Stimulated activated CD8-positive, alpha-beta memory T cell treated with anti-CD3 and anti-CD28 coated beads, Interleukin-15, amount 100 ng/mL, for 24 hours (primary cell): ENCODE measurements at places on chromosomes 2 and 18.

DNA sequence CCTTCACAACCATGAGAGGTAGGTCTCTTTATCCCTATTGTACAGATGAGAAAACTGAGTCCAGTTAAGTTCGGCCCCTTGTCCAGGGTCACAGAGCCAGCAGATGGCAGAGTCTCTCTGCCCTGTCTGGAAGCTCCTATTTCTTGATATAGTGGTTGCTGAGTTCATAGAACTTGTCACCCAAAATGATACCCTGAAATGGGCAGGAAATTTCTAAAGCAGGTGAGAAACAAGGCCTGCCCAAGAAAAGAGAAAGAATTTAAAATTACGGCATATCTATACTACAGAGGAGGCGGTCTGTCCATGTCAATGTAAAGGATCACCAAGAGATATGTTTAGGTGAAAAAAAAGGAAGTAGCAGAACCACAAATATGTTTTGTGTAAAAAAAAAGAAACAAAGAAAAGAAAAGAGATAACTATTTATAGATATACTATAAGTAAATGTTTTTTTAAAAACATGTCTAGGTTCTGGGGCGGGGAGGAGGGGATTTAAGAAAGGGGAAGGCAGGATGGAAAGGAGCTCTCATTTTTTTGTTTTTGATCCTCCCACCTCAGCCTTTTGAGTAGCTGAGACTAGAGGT lies 39.8 kb downstream of the MYO7B start:
- no peak for DNase-seq

GRCh38 chr18:58611395-58612131 lies 17.3 kb downstream of the ALPK2 start:
- DNase-seq = no peak

GRCh38 chr2:143901185-143901842 lies 618.6 kb downstream of the ZEB2 start:
- DNase-seq = no peak

- DNase-seq = no peak
These were observed 860 bp downstream of the CTNNA2 start for GRCh38 chr2:79513711-79514110.

GRCh38 chr2:182050333-182051135 lies 64.9 kb downstream of the PPP1R1C start:
- DNase-seq = no peak

- DNase-seq = no peak
These were observed 221.9 kb upstream of the COL3A1 start for GRCh38 chr2:188752311-188752710.

- no peak for DNase-seq
These were observed 30.0 kb downstream of the HJURP start for GRCh38 chr2:233824373-233824772.

DNA sequence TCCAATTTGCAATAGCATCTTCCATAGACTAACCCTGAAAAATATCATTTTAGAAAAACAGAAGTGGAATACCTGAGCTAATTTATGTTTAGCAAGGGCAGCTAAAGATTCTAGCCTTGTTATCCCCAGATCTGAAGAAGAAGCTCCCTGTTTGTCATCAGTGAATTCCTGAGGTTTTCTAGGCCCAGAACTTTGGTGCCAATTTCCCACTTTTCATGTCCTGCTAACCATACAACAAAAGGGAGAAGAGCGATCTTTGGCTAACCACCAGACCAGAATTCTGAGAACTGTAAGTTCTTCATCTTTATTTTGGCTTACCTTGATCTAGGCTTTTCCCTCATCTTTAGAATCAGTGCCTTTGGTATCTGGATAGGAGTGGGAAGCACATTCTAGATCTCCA lies 51.3 kb upstream of the RASGRP3 start:
- DNase-seq = no peak

GRCh38 chr2:237818066-237818473 lies 19.5 kb downstream of the RBM44 start:
- no peak for DNase-seq

GRCh38 chr2:69997015-69997830 lies 35.8 kb upstream of the ASPRV1 start:
- no peak for DNase-seq

DNA sequence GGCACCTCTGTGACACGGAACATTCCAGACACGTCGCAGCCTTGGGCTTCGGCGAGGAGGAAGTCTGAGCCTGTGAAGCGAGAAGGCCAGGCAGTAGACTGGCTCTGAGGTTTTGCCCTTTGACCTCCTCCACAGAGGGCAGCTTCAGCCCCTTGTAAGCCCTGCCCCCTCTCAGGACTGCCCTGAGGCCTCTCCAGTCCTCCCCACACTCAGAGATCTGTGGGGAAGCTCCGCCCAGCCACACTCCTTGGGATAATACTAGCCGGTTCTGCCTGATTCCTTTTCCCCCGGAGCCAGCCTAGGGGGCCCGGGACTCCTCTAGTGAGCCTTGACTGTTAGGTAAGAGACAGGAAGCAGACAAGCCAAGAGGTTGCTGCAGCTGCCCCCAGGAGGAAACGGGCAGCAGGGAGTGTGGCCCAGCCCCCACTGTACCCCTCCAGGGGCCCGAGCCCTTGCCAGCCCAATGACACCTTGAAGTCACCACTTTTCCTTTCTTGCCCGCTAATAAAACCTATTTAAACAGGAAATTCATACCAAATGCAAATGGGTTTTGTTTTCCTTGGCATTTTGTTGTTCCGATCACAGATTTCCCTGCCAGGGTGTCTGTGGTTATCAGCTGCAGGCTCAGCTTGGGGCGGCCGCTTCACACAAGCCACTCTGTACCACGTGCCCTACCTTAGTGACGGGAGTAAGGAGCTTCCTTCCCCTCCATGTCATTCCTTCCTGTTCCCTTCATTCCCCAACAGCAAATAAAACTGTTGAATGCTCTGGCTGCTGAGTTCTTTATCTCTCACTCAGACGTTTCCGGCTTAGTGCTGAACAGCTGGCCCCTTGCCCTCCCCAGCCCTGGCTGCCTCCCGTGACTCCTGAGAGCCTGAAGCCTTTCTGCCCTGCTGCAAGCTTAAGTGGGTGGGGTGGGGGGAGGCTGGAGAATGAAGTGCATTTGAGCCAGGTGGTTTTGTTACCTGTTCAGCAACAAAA lies 124.7 kb downstream of the CABLES1 start:
- no peak for DNase-seq

DNA sequence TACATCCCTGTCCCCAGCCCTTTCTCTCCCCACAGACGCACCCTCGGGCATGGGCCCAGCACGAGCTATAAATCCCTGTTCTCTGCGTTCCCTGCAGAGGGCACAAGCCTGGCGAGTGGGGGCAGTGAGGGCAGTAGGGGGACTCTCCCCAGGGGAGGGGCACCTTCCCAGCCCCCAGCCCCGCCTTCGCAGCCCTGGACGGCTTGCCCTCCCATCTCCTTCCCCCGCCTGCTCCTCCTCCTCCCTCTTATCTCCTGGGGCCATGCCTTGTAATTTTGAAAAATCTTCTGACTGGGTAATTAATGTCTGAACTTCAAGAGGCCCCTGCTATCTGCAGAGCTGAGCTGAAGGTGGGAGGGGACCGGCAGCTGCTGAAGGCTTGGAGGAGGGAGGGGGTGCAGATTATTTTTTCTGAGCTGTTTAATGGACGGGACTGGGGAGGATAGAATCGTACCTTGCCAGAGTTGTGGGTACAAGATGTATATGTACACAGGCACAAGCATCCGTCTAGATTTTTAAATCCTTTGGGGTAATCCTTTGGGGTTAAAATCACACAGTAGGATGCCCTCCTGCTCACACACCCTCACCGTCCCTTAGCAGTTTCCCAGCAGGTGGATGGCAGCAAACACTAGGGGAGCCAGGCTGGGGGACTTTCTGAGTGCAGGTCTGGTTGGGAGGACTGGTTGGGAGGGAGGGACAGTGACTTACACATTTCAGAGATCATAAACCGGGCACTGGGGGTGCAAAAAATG lies 121.9 kb downstream of the SMAD7 start:
- no peak for DNase-seq

DNA sequence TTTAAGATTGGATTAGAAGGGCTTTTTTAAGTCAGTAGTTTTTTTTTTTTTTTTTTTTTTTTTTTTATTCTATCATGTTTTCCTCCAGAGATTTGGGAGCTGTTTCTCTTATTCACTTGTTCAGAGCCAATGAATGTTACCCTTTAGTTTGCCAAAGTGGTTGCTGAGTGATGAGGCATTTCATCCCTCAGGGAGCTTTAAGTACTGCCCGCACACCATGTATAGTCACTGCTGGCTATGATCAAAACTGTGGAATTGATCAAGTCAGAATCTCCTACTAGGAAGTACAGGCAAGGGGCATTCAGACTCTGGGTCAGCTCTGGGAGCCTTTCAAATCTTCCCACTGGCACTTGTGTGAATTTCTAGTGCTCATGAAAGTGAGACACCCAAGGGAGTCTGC lies 201.6 kb downstream of the IKZF2 start:
- no peak for DNase-seq

- DNase-seq = no peak
These were observed 32.7 kb downstream of the ZFP36L2 start for GRCh38 chr2:43193652-43194120.

- DNase-seq = no peak
These were observed 46.2 kb upstream of the ELOA2 start for GRCh38 chr18:47081578-47081977.

GRCh38 chr2:120659275-120659977 lies 76.2 kb upstream of the GLI2 start:
- no peak for DNase-seq

DNA sequence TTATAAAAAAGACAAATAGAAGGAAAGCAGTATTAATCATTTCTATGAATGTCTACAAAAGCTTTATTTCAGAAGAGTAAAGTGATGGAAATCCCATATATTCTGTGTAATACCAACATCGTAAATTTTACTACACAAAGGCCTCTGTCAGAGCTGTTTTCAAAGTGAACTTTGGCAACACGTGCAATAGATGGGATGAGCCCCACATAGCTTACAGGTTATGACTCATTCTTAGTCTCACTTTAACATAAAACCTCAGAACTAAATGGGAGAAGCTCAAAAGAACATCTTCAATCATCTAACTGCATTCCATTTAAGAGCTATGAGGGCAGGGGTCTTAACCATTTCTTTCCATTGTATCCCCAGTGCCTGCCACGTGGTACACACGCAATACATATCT lies 11.5 kb downstream of the VPS4B start:
- DNase-seq = no peak

DNA sequence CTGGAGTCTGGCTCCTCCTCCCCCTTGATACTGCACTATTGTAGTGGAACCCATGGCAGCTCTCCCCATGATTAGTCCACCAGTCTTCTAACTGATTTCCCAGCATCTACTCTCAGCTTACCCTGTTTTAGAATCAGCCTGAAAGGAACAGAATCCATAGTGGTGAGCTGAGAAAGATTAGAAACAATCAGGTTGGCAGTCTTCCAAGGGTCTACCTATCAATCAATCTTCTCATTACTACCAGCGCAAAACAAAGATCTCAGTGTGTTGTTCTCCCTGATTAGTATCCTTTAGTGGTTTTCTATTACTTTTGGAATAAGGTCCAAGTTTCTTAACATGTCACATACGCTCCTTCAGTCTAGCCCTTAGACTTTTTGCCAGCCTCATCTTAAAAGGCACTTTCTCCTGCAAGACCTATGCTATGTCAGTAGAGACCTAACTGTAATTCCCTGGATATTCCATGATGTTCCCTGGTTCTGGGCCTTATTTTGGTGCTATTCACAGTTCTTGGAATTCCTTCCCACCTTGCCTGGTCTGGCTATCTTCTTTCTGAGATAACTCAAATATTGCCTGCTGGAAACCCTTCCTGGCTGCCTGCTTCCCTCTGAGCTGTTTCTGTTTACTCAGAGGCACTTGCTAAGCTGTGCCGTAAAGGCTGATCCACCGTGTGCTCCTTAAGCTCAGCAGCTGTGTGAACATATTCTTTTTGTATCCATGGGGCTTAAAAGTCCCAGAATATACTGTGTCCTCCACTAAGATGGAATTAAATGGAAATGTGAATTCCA lies 32.6 kb downstream of the LAMA3 start:
- no peak for DNase-seq

- DNase-seq = no peak
These were observed 47.0 kb downstream of the BMPR2 start for GRCh38 chr2:202423139-202423538.

- no peak for DNase-seq
These were observed 422.1 kb upstream of the DSEL start for GRCh38 chr18:67938660-67939059.

DNA sequence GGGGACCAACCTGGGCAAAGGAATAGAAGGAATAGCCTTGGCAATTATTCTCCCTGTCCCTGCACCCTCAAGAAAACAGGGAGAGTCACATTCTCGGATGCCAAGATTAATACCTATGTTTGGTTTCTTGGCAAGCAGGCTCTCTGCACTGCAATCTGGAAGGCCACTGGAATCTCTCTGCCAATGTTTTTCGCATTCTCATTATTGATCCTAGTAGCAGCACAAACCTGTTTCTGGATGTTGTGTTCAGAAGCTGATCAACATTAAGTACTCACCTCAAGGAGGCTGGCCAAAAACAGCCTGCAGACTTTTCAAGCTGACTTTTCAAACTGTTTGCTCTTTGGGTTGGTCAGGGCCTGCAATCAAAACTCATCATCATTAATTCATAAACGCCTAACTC lies 62.2 kb downstream of the CLHC1 start:
- DNase-seq = no peak

- no peak for DNase-seq
These were observed 5.7 kb upstream of the KRCC1 start for GRCh38 chr2:88061295-88061694.

GRCh38 chr18:50313031-50313607 lies 25.6 kb upstream of the CXXC1 start:
- no peak for DNase-seq

GRCh38 chr2:172039011-172039704 lies 39.4 kb downstream of the METAP1D start:
- no peak for DNase-seq
